CD4-positive, alpha-beta T cell treated with Interleukin-17A for 4 hours (primary cell): ENCODE measurements at places on chromosomes 4 and X.

DNA sequence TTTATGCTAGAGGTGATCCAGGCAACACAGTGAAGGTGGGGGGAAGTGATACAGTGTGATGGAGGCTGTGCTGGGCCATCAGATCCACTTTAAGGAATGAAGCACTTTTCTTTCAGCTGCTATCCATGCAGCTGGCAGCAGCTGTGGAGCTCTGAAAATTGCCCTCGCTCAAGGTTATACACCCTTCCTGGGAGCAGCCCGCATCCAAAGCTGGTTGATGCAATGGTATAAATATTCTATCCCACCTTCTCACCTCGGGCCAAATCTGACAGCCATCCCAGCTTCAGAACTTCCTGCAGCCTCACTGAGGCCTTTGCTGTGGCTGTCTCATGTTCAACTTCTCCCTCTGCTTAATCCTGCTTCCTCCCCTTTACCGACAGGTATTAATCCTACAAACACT is 18.6 kb downstream of the CXCL13 start:
- DNase-seq = no peak

GRCh38 chr4:89598602-89599001 is 238.4 kb downstream of the SNCA start:
- no peak for DNase-seq

GRCh38 chrX:38618180-38618579 is 56.8 kb downstream of the TSPAN7 start:
- no peak for DNase-seq

GRCh38 chrX:123222920-123223319 is 38.8 kb downstream of the GRIA3 start:
- no peak for DNase-seq

- no peak for DNase-seq
These were observed 11.4 kb upstream of the NYX start for GRCh38 chrX:41435708-41436107.

- no peak for DNase-seq
These were observed 175.7 kb upstream of the TBC1D9 start for GRCh38 chr4:140931911-140932310.

GRCh38 chr4:151688003-151688784 is 72.6 kb downstream of the GATB start:
- DNase-seq = no peak

DNA sequence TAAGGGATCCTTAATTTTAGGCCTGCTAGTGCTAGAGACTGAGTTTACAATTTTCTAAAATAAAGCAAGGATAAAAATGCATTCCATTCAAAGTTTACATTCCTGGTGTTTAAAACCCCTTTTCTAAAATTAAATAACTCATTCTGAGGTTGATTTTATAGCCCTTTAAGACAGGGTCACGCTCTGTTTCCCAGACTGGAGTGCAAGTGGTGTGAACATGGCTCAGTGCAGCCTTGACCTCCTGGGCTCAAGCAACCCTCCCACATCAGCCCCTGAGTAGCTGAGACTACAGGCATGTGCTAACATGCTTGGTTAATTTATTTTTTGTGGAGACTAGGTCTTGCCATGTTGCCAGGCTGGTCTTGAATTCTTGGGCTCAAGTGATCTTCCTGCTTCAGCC is 6.8 kb upstream of the CDKL2 start:
- DNase-seq = no peak

- no peak for DNase-seq
These were observed 7.2 kb downstream of the PRKG2 start for GRCh38 chr4:81207828-81208227.

- DNase-seq = no peak
These were observed 101.8 kb downstream of the ATP11C start for GRCh38 chrX:139831017-139831416.

- no peak for DNase-seq
These were observed 16.9 kb upstream of the RGN start for GRCh38 chrX:47061238-47061919.

- DNase-seq = no peak
These were observed 314.7 kb downstream of the CHIC1 start for GRCh38 chrX:73877687-73878086.

DNA sequence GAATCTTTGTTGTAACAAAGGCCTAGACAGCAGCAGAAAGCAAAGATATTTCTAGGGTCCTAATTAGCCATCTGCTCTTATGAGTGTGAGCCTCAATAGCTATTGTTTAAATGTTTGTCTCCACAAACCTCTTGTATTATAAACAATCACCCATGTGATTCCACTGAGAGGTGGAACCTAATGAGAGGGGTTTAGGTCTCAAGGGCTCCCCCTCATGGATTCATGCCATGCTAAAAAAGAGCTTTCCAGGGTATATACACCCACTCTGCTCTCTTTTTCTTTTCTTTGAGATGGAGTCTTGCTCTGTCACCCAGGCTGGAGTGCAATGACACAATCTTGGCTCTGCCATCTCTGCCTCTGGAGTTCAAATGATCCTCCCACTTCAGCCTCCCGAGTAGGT is 42.1 kb downstream of the TRIM61 start:
- no peak for DNase-seq

DNA sequence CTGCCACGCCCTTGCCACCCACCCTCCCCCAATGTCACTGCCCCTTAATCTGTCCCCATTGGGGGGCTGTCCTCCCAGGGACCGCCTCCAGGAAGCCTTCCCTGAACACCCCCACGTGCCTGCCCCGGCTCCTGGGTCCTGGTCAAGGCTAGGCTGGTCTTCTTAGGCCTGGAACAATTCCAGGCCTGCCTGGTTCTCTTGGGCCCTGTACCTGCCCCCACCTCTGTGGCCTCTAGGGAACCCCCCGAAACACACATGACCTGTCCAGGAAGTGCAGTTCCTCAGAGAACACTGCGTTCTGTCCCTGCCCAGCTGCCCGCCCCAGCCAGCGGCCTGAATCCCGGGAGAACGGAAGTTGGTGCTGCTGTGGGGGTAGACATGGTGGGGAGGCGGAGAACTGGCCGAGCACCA is 5.1 kb downstream of the MXD4 start:
- no peak for DNase-seq

DNA sequence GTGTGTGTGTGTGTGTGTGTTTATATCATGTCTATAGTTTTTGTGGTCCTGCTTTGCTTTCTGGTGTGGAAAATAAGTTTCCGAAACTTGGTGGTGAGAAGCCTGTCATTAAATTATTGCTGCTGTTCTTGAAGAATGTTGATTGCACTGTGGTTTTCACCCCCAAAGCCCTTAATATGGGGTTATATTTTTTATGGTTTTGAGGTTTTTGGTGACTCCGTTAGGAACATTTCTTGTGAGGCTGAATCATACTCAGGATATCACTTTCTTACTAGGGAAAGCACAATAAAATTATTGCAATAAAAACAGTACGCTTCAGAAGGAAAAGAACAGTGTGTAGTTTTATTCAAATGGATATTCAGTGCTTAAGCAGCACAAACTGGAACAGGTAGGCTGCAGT is 539.1 kb upstream of the MAGEB18 start:
- DNase-seq = no peak

DNA sequence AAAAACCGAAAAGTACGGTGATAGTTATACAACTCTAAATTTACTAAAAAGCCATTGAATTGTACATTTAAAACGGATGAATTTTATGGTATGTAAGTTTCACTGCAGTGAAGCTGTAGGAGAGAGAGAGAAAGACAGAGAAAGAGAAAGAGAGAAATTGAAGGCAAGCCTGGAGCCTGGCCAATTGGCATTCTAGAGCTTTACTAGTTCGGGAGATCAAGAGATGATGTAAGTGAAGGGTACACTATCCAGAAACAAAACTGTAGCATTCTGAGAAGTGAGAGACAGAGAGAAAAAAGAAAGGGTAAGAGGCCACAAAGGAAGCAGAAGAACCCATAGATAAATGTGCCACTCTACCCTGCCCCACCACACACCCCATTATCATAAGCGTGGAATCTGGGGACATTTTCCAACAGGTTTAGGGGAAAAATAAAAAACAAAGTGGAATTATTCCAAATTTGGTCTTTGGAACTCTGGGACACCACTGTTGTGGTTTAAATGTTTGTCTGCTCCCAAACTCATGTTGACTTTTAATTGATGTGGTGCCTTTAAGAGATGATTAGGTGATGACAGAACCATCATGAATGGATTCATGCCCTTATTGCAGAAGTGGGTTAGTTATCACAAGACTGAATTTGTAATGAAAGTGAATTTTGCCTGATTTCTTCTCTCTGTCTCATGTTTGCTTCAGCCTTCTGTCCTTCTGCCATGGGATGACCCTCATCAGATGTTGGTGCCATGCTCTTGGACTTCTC is 123.0 kb upstream of the PLS3 start:
- DNase-seq = no peak

GRCh38 chr4:48556268-48556667 is 66.2 kb downstream of the ZAR1 start:
- DNase-seq = no peak

GRCh38 chrX:21723084-21723483 is 34.8 kb downstream of the SMPX start:
- no peak for DNase-seq

DNA sequence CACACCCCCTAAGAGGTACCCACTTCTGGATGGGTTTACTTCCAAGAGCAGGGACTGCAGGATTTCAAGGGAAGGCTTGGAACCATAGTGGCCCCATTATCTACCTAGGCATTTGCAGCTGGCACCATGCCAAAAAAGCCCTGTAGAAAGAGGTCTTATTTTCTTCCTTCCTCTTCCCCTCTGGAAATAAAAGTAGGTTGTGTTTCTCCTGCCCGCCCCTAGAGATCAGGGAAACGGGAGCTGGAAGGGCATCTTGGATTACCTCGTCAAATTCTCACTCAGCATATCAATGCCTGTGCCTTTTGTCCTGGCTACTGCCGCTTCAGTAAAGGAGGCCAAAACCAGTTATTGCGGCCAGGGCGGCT is 1.6 kb downstream of the SCD5 start:
- no peak for DNase-seq

GRCh38 chrX:65635378-65635777 is 32.1 kb upstream of the MSN start:
- DNase-seq = no peak

DNA sequence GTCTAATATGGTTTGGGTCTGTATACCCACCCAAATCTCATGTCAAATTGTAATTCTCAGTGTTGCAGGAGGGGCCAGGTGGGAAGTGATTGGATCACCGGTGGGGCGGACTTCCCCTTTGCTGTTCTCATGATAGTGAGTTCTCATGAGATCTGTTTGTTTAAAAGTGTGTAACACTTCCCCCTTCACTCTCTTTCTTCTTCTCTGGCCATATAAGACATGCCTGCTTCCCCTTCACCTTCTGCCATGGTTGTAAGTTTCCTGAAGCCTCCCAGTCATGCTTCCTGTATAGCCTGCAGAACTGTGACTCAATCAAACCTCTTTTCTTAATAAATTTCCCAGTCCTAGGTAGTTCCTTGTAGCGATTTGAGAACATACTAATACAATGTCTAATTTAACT is 19.7 kb upstream of the SCRG1 start:
- no peak for DNase-seq

DNA sequence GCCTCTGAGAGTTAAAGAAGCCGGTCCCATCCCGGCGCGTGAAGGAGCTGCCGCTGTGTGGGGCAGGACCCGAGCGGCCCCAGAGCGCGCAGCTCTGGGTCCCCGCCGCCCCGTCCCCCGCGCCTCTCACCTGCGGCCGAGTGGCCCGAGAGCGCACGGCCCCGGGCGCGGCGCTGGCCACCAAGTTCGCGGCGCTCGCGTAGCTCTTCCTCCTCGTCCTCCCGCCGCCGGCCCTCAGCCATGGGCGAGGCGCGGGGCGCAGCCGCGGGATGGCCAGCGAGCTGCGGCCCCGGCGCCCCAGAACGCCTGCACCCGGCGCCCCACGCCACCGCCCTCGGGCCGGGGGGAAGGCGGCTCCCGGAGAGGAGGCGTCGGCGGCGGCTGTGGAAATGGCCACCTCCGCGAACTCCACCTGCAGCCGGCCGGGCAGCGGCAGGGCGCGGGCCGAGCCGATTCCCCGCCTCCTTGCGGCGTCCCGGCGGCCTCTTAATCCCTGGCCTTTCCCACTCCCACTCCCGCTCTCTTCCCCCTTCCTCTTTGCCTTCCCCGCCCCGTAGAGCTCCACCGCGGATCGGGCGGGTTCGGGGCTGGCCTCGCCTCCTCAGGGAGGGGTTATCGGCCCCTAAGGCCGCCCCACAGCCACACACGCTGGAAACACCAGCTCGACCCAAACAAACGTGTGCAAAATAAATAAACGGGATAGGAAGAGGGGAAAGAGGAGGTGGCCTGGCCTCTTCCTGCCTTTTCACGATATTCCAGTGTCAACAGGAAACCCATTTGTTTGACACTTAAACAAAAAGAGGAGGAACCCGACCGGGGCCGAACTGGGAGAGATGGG is at the start of gene SH3D19:
TSS of gene SH3D19 (minus strand) at position 495 of the 838 bp plus-strand sequence. CDS start at position 242, 253 bp downstream.
- no peak for DNase-seq

GRCh38 chrX:66020631-66021334 is 19.1 kb downstream of the VSIG4 start:
- DNase-seq = no peak

GRCh38 chr4:181077341-181077740 is 1165.9 kb upstream of the TENM3 start:
- DNase-seq = no peak

GRCh38 chr4:23884741-23885140 is 5.1 kb downstream of the PPARGC1A start:
- DNase-seq = no peak

GRCh38 chrX:114071412-114071811 is 512.5 kb upstream of the HTR2C start:
- no peak for DNase-seq

DNA sequence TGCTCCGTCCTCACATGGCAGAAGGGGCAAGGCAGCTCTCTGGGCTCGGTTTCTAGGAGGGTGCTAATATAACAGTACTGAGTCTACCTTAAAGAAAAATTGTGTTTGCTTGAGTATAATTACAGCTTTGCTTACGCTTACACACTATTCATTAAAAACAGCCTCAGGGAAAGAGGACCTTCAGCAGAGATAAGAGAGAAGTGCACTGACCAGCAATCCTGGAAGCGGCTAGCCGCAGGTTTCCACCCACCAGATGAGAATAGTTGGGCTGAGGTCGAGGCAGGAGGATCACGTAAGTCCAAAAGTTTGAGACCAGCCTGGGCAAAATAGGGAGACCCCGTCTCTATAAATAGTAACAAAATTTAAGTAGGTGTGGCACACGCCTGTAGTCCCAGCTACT is 15.2 kb upstream of the MRFAP1 start:
- DNase-seq = no peak

DNA sequence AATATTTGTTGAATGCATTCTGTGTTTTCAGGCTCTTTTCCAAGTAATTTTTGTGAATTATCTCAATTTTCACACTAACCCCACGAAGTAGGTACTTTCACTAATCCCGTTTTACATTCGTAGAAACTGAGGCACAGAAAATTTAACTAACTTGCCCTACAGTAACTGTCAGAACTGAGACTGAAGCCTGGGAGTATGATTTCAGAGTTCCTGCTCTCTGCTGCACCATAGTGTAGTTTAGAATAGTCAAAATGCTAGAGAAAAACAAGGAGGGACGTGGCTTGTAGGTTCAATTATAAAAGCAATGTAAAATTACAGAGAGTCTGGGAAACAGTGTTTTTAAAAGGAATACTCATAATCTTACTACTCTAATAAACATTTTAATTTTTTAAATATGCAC is 2.2 kb downstream of the CLCN3 start:
- no peak for DNase-seq

- no peak for DNase-seq
These were observed 48.3 kb upstream of the NAP1L2 start for GRCh38 chrX:73262991-73263390.
